Mesendoderm (in vitro differentiated cells): ENCODE measurements at places on chromosomes 7 and 10.

GRCh38 chr7:126361183-126361582 is 891.6 kb downstream of the GRM8 start:
- DNase-seq, result no peak

- DNase-seq, result peak; percentile 87
Measured at GRCh38 chr7:2757904-2758672, 70.1 kb downstream of the AMZ1 start.

DNA sequence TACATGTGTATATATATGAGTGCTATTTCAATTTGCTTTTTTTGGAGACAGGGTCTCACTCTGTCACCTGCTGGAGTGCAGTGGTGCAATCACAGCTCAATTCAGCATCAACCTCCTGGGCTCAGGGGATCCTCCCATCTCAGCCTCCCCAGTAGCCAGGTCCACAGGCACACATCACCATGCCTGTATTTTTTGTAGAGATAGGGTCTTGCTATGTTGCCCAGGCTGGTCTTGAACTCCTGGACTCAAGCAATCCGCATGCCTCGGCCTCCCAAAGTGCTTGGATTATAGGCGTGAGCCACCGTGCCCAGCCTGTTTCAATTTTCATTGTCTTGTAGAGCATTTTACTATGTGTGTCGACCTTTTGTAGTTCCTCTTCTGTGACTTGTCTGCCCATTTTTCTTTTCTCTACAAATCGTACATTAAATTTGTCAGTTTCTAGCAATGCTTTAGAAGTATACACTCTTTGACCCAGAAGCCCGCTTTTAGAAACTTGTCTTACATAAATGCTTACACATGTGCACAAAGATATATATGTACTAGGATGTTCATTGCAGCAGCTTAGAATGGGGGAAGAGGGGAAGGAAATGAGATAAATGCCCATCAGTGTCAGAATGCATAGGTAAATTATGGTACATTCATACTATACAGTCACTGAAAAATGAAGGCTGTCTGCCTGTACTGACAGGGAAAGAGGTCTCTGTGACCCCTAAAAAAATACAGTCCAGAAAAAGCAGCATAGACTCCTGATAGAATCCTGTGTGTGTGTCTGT is 12.2 kb upstream of the RFC2 start:
- DNase-seq, result no peak

- DNase-seq, result peak; percentile 57
Measured at GRCh38 chr10:17989908-17990767, 38.4 kb downstream of the SLC39A12 start.

DNA sequence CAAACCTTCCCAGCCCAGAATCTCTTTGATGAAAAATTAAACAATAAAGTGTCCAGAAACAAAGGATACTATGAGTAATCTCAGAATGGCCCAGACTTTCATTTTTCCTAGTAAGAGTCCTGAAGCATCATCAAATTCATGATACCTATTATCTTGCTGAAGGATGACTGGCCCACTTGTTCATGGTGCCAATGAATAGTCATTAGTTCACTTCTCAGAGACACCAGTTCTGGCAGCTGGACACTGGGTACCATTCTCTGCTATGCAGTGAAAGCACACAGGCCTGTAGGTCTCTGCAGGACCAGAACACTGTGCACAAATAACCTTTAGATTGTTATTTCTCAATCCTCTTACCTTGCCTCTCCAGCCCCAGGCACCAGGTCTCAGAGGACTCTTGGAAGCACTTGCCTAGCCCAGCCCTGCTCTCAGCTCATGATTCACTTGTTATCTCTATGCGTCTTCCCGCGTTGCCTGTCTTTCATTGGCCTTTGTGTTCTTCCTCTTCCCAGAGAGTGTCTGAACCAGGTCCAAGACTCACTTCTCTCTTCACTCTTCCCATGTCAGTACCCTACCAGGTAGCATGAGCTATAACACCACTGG is 98.1 kb upstream of the AGBL3 start:
- DNase-seq, result no peak

- no peak for DNase-seq
Measured at GRCh38 chr7:101179713-101180112, 380 bp downstream of the NAT16 start.

- no peak for DNase-seq
Measured at GRCh38 chr10:132270721-132271457, 36.9 kb downstream of the STK32C start.

DNA sequence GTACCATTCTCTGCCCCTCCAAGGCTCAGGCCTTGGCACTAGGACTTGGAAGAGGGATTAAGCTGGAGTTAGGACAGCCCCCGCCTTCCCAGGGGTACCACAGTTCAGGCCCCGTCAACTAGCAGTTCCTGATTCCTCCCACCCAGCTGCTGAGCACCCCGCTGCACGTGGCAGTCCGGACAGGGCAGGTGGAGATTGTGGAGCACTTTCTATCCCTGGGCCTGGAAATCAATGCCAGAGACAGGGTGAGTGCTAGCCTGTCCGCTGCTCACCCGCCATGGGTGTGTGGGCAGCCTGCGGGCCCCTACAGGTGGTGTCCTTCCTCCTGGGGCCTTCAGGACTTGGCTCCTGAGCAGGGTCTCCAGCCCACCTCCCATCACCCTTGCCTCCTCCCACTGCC is 2.0 kb upstream of the HOGA1 start:
- DNase-seq, result no peak

DNA sequence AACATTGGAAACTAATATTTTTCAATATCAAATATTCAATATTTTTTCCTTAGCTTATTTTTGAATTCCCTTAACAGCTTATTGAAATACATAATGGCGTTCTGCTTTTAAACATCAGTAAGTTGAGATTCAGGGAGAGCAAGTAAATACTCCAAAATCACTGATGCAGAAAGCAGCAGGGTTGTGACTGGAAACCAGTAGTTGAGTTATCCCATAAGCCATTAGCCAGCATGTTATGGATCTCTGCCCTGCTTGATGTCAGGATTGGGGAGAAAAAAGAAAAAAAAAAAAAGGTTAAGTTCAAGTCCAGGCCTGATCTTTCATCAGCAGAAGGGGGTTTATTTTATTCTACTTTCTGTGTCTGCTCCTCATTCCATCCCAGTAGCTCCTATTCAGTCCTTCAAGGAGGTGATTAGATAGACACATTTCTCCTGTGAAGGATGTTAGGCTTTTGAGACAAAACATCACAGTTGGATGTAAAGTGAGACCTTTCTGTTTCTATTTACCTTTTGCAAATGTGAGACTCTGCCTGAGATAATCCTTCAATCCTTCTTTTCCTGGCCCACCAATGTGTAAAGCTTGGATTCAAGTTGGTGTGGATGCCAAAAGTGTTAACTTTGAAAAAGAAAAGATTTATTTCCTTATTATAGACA is 110.9 kb upstream of the HDAC9 start:
- peak; percentile 60 for DNase-seq
